Testis (tissue), 5 donors: ENCODE measurements at places on chromosomes 3 and 15. TPM values are rescaled to one million over a fixed set of nuclear protein-coding genes. Genes with fewer than 3 reads are reported as not detected.

GRCh38 chr3:63228677-63229076 is 49.4 kb upstream of the SYNPR start:
- DNase-seq: peak; percentile 56
- no peak overlapping the region for H3K27ac ChIP-seq
- H3K27me3 ChIP-seq: no peaks in the 10 kb centered on the region

- H3K27ac ChIP-seq: no peak overlapping the region
- DNase-seq: no peak
- H3K27me3 ChIP-seq: no peaks in the 10 kb centered on the region
- H3K4me3 ChIP-seq: no peak overlapping the region
These were observed 205.5 kb upstream of the NSMCE3 start for GRCh38 chr15:29475096-29475495.

DNA sequence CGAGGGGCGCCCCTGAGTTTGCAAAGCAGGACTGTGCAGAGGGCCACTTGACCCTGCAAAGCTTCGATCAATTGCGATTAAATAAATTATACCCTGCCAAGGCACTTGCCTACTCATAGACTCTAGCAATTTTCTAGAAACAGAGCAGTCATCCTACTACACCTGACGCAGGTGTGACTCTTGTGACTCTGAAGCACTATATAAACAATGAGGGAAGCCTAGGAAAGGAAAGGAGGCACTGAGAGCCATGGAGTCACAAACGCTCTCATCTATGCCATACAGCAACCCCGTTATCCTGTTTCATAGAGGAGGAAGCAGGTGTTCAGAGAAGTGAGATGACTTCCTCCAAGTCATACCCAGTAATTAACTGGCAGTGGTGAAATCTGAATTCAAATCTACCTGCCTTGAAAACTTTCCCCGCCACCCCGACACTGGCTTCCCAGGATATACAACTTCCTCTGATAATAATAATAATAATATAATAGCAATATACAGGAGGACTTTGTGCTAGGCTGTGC is 14.4 kb downstream of the ARHGEF3 start:
- H3K4me1 ChIP-seq: peaks cover 75% of the 10 kb centered on the region
- DNase-seq: no peak
- H3K4me3 ChIP-seq: no peak overlapping the region
- peak overlapping the region; percentile 48 for H3K27ac ChIP-seq
- no peaks in the 10 kb centered on the region for H3K27me3 ChIP-seq

DNA sequence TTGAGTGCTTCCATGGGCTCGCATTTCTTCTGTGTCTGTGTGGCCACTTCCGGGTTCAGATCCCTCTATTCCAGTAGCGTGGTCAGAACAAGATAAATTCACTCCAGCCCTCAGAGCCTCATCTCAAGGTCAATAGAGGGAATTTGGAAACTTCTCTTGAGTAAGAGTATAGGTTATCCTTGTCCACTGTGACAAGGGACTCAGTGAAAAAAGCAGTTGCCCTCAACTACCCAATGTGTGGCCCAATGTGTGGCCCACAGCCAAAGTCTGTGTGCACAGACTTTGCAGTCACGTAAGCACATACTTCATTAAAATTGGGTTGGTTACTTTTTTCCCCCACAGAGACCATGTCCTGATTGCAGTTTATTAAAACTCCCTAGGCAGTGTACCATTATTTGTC is 305.6 kb upstream of the SEMA6D start:
- H3K4me1 ChIP-seq: peaks cover 20% of the 10 kb centered on the region
- H3K4me3 ChIP-seq: no peak overlapping the region

DNA sequence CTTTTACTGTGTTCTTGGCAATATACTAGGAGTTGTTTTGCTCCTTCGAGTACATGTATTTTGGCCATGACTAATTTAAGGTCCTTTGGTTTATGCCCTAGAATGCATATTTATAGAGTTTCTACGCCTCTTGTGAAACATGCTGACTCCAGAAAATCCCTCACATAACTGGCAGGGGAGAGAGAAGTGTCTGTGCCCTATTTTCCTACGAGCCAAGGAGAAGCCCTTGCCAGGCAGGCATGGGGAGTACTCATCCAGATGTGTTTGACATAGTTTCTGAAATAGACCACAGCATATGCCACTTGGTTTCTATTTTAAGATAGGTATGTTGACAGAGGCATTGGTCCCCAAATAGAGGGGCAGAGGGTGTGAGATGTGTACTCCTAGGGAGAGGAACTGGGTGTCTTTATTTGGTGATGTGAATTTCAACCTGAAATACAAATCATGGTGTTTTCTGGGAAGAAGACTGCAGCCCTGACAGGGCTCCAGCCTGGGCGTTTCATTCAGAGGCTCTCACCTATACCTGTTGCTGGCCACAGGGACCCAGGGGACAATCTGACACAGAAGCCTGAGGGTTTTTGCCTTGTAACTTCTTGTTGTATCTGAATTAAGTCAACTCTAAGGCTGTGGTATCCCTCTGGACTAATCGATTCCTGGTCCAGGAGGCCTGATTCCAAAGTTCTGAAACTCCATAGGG is 267.8 kb upstream of the C2CD4B start:
- no peak overlapping the region for H3K4me3 ChIP-seq
- no peaks in the 10 kb centered on the region for H3K27me3 ChIP-seq
- peaks cover 3% of the 10 kb centered on the region for H3K4me1 ChIP-seq
- DNase-seq: no peak

- no peaks in the 10 kb centered on the region for H3K27me3 ChIP-seq
- DNase-seq: no peak
- H3K36me3 ChIP-seq: no peaks in the 10 kb centered on the region
- H3K4me3 ChIP-seq: no peak overlapping the region
- no peaks in the 10 kb centered on the region for H3K4me1 ChIP-seq
- H3K27ac ChIP-seq: no peak overlapping the region
These were observed 224.5 kb downstream of the TIGIT start for GRCh38 chr3:114518206-114518808.

GRCh38 chr3:14959359-14959943 is 12.1 kb downstream of the NR2C2 start:
- DNase-seq: no peak
- no peaks in the 10 kb centered on the region for H3K36me3 ChIP-seq
- no peak overlapping the region for H3K4me3 ChIP-seq
- peaks cover 5% of the 10 kb centered on the region for H3K4me1 ChIP-seq

GRCh38 chr3:48426401-48426909 is 3.4 kb downstream of the PLXNB1 start:
- no peak overlapping the region for H3K4me3 ChIP-seq
- no peak for DNase-seq
- no peaks in the 10 kb centered on the region for H3K27me3 ChIP-seq

- no peak overlapping the region for H3K27ac ChIP-seq
- H3K27me3 ChIP-seq: no peaks in the 10 kb centered on the region
- no peaks in the 10 kb centered on the region for H3K36me3 ChIP-seq
- no peak for DNase-seq
- H3K4me3 ChIP-seq: no peak overlapping the region
These were observed 99.6 kb upstream of the PFN2 start for GRCh38 chr3:150070271-150070670.

DNA sequence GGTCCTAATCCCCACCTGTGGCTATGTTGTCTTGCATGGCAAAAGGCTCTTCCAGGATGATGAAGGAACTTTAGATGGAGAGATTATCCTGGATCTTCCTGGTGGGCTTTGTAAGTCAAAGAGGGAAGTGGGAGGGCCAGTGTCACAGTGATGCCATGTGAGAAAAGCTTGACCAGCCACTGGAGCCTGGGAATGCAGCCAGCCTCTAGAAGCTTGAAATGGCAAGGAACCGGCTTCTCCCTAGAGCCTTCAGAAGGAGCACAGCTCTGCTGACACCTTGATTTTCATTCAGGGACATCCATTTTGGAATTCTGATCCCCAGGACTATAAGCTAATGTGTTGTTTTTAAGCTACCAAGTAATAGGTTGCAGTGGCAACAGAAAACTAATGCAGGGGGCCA is 58.3 kb downstream of the CLEC3B start:
- no peaks in the 10 kb centered on the region for H3K36me3 ChIP-seq
- no peak overlapping the region for H3K27ac ChIP-seq
- H3K4me1 ChIP-seq: peaks cover 5% of the 10 kb centered on the region

GRCh38 chr3:150133293-150133692 is 162.6 kb upstream of the PFN2 start:
- H3K4me1 ChIP-seq: no peaks in the 10 kb centered on the region
- H3K27ac ChIP-seq: no peak overlapping the region
- no peak overlapping the region for H3K4me3 ChIP-seq
- no peaks in the 10 kb centered on the region for H3K36me3 ChIP-seq
- DNase-seq: no peak
- H3K27me3 ChIP-seq: no peaks in the 10 kb centered on the region

GRCh38 chr15:56758770-56759449 is 25.6 kb upstream of the ZNF280D start:
- no peaks in the 10 kb centered on the region for H3K36me3 ChIP-seq
- no peaks in the 10 kb centered on the region for H3K27me3 ChIP-seq
- DNase-seq: no peak
- no peak overlapping the region for H3K4me3 ChIP-seq
- H3K27ac ChIP-seq: no peak overlapping the region

DNA sequence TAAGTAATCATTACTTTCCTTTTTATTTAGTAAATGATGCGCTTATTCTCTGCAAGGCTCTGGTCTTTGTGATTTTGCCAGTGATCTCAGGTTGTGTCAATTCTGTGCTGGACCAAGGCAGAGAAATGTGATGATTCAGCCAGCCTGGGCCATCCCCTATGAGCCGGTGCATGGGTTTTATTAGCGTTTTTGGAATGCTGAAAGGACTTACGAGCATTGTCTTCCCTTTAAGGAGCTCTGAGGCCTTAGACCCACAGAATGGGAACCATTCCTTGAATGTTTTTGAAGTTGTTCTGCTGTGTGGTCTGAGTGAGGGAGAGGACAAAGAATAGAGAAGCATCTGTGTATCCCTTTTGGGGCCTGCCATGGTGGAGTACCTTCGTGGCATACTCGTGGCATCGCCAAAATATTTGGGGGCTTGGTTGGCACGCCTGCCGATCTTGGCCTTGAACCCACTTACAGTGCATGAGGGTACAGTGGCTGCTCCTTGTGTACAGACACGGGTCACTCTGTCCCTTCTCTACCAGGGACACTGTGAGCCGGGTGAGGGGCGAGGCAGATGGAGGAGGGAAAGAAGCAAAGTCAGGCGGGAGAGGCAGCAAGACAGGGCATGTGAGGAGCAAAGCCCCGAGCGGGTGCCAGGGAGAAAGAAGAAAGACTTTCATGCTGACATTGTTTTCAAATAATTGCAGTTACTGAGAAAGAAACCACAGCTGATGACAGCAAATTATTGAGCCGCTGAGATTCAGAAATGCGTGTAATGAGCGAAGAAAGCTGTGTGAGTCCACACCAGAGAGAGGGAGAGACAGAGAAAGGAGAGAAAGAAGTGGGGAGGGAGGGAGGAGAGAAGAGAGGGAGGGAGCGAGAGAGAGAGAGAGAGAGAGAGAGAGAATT is 269.4 kb upstream of the RGMA start:
- no peaks in the 10 kb centered on the region for H3K36me3 ChIP-seq
- no peak overlapping the region for H3K4me3 ChIP-seq
- no peak for DNase-seq
- H3K27me3 ChIP-seq: no peaks in the 10 kb centered on the region
- no peak overlapping the region for H3K27ac ChIP-seq

DNA sequence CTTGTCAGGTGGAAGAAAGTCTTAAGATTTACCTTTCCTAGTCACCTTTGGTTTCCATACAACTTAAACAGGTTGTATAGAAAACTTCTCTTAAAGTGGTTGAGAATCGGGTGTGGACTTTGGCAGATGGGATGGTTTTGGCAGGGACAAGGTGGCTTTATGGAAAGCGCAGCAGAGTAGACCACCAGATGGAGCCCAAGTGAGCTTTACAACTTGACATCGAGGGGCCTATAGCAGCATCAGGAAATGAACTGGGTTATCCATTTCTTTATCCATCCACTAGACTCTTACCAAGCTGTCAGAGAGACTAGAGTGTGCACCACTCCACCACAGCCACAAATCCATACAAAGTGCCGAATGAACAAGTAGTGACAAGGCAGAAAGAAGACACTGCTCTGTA is 85.3 kb upstream of the MBNL1 start:
- DNase-seq: peak; percentile 49
- peaks cover 3% of the 10 kb centered on the region for H3K27me3 ChIP-seq
- no peaks in the 10 kb centered on the region for H3K36me3 ChIP-seq
- H3K4me3 ChIP-seq: no peak overlapping the region
- H3K4me1 ChIP-seq: no peaks in the 10 kb centered on the region
- H3K27ac ChIP-seq: no peak overlapping the region

- no peaks in the 10 kb centered on the region for H3K27me3 ChIP-seq
- H3K4me1 ChIP-seq: peaks cover 3% of the 10 kb centered on the region
- H3K27ac ChIP-seq: peak overlapping the region; percentile 66
- peak; percentile 46 for DNase-seq
- no peak overlapping the region for H3K4me3 ChIP-seq
- H3K36me3 ChIP-seq: no peaks in the 10 kb centered on the region
These were observed 256.6 kb upstream of the ROPN1 start for GRCh38 chr3:124248471-124249028.

GRCh38 chr3:98583766-98584165 is 9.6 kb downstream of the CPOX start:
- H3K4me3 ChIP-seq: no peak overlapping the region
- H3K27ac ChIP-seq: no peak overlapping the region
- DNase-seq: no peak

- H3K4me1 ChIP-seq: no peaks in the 10 kb centered on the region
- no peak overlapping the region for H3K4me3 ChIP-seq
These were observed 32.1 kb downstream of the CLDN18 start for GRCh38 chr3:138042043-138042442.

- H3K4me1 ChIP-seq: no peaks in the 10 kb centered on the region
- DNase-seq: no peak
- H3K36me3 ChIP-seq: no peaks in the 10 kb centered on the region
- H3K27me3 ChIP-seq: no peaks in the 10 kb centered on the region
- no peak overlapping the region for H3K27ac ChIP-seq
- H3K4me3 ChIP-seq: no peak overlapping the region
These were observed 136.4 kb downstream of the DNAJB8 start for GRCh38 chr3:128330214-128330842.

DNA sequence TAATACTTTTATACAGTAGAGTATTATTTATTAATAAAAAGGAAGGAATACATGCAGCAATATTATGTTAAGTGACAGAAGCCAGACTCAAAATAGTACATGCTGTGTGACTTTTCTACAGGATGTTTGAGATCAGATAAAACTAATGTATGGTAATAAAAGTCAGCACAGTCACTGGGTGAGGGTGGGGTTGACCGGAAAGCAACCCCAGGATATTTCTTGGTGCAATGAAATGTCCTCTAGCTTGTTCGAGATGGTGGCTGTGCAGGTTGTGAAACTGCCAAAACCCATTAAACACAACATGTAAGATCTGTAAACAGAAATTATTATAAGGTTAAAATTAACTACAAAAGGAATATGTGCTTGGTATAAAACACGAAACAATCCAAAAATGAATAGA is 20.8 kb upstream of the ALDH1L1 start:
- no peak overlapping the region for H3K27ac ChIP-seq
- no peaks in the 10 kb centered on the region for H3K27me3 ChIP-seq
- no peaks in the 10 kb centered on the region for H3K36me3 ChIP-seq
- H3K4me3 ChIP-seq: no peak overlapping the region
- peaks cover 10% of the 10 kb centered on the region for H3K4me1 ChIP-seq

GRCh38 chr3:97817965-97818364 is 3.8 kb upstream of the CRYBG3 start:
- DNase-seq: no peak
- no peaks in the 10 kb centered on the region for H3K27me3 ChIP-seq
- H3K4me3 ChIP-seq: no peak overlapping the region
- no peak overlapping the region for H3K27ac ChIP-seq

- H3K4me1 ChIP-seq: peaks cover 50% of the 10 kb centered on the region
- H3K36me3 ChIP-seq: no peaks in the 10 kb centered on the region
- no peaks in the 10 kb centered on the region for H3K27me3 ChIP-seq
- peak; percentile 55 for DNase-seq
These were observed 212.0 kb downstream of the FEZF2 start for GRCh38 chr3:62161371-62161770.

HAUS2 gene
- 24.4 TPM for total RNA-seq

B3GALNT1 gene
- 20.2 TPM for total RNA-seq

RPP25 gene
- 6.5 TPM for total RNA-seq

GP5 gene
- total RNA-seq: 0.06 TPM

TAMM41 gene
- 21.3 TPM for total RNA-seq

CHL1 gene
- total RNA-seq: 15.4 TPM

SENP5 gene
- total RNA-seq: 83.9 TPM

DOCK3 gene
- 11.7 TPM for total RNA-seq
